ENCODE measurements at places on chromosomes 7 and 10.
A peak's percentile ranks its signal among the peaks of the same experiment; 100 is the strongest.

- DNase-seq: no peak
These were observed 2.1 kb upstream of the GUSB start for GRCh38 chr7:65983965-65984658.

- no peak for DNase-seq
These were observed 84.9 kb upstream of the SEC61G start for GRCh38 chr7:54843841-54844355.

DNA sequence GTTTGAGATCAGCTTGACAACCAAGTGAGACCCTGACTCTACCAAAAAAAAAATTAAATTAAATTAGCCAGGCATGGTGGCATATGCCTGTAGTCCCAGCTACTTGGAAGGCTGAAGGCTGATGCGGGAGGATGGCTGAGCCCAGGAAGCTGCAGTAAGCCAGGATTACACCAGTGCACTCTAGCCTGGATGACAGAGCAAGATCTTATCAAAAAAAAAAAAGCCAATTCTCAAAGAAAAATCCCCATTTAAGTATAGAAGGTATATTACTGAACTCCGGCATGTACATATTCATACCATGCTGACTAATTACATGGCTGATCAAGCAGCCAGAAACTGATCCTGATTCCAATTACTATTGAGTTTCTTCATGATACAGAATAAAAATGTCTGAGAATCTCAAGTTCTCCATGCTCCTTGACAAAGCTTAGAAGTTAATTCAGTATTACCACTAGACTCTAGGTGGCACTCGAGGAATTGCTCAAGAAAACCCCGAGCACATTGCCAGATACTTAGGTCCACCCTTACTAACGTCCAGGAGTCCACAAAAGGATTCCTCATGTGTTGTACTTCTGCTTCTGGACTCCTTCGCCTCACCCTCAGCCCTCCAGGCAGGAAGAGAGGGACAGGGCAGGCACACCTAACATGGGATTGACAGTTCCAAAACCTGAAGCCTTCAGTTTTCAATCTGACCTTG lies 148.9 kb downstream of the PARD3 start:
- no peak for DNase-seq

DNA sequence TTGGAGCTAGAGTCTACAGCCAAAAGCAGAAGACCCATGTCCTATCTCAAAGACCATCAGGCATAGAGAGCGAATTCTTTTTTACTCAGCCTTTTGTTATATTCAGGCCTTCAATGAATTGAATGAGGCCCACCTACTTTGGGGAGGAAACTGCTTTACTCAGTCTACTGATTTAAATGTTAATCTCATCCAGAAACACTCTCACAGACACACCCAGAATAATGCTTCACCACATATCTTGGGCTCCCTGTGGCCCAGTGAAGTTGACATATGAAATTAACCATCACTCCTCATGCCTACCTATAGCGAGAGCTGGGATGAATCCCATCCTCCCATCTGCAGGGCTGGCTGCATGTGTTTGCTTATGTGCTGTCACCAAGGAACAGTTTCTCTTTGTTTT lies 26.0 kb upstream of the SORCS3 start:
- no peak for DNase-seq

DNA sequence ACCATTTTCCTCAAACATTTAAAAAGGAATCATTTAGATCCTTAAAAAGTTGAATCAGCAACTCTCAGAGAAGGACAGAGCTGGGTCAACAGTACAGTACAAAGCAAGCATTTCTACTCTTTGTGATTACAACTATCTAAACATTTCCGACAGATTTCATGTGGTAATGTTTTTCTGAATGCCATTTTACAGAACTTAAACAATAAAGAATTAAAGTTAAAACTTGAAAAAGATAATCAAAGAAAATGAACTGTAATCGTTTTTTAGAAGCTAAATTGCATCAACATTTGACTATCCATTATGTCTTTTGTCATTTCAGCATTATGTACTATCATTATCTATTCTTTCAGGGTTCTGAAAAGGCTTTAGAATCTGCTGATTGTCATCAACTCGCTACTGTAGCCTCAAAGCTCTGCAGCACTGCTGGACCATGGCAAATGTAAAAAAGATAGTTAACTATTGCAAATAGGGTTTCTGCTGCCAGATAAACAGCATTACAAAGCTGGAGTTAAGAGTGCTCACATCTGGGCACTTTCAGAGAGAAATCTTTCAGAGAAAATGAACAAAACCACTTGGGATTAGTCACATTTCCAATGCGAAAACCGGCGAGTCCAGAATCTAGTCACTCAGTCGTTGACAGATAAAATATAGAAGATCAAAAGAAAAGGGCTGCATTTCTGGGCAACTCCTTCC lies 160.4 kb upstream of the LAMB4 start:
- DNase-seq: no peak

DNA sequence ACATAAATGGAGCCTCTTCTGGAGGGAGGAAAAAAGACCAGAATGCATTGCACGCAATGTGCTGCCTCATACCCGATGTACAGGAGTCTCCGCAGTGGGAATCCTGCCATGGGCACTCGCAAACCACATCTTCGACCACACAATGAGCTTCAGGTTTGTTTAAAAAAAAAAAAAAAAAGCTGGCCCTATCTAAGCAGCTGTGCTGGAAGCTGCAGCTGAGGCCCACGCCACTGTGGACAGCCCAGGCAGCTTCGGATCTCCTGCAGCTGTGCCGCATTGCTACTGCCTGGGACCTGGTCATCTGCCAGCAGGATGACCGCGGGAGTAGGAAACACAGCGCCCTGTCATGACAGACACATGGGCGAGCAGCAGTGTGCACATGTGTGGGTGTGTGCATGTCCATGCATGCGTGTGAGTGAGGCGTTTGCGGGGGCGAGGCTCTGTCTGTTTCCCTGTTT lies 26.0 kb downstream of the EN2 start:
- DNase-seq: no peak

DNA sequence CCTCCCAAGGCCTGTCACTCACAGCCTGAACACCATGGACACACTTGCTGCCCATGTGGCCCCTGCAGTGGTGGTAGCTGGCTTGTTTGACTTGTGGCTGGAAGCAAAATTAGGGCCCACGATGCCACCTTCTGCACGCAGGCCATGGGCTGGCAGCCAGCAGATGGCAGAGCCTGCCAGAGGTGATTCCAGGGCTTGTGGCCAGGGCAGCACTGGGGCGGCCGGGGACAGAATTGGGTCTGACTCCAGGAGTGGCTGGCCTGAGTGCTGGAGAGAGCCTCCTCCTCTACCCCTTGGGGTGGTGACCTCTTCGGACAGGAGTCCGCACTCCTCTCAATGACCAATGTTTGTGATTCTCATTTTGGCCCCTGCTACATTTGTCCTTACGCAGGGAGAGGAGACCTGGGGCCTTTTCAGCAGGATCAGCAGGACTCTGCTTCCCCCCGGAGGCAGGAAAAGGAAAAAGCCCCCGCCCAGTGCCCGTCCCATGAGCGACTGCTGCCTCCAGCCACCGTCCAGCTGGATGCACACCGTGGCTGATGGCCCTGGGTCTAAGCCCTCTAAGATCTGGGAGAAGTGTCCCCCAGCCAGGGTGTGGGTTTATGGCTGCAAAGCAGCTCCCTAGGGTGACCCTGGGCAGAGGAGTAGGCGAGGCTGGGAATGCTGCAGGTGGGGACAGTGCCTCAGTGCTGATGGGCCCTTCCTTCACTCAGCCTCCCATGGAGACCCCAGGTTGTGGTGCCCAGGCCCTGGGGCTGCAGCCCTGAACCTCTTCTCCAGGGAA lies 26.5 kb downstream of the DNAJB12 start:
- DNase-seq: no peak

GRCh38 chr10:11756766-11757315 lies 14.7 kb downstream of the ECHDC3 start:
- no peak for DNase-seq

DNA sequence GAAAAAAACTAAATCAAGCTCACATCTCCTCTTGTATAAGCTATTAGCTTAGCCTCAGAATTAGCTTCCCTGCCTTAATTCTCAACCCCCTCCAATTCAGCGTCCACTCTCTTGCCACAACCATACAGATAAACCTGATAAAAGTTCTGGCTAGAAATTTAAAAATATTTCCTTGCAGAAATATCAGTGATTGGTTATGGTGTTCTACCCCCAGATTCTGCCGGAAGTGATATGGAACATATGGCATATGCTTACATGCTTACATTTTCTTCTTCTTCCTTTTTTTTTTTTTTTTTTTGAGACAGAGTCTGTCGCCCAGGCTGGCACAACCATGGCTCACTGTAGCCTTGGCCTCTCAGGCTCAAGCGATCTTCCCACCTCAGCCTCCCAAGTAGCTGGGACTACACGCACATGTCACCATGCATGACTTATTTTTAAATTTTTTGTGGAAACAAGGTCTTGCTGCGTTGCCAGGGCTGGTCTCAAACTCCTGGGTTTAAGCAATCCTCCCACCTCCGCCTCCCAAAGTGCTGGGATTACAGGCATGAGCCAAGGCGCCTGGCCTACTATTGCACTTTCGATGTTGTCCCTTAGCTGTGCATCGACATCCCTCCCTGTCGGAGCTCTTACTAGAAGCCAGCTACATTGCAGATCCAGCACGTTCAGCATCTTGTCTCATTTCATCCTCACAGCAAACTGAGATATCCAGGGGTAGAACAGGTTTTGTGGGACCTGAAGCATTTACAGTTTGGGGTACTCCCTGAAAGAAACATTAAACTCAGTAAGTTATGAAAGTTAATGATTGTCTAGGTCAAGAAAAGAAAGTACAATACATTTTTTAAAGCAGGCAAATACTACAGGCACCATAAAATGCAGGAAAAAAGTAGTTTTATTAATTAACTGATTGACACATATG lies 205.6 kb upstream of the TCF7L2 start:
- no peak for DNase-seq

- DNase-seq: no peak
These were observed 902 bp upstream of the CLDN15 start for GRCh38 chr7:101238226-101239182.

- DNase-seq: no peak
These were observed 14.7 kb downstream of the CHST15 start for GRCh38 chr10:124078714-124079113.

GRCh38 chr7:66626331-66626934 lies 2.2 kb upstream of the KCTD7 start:
- no peak for DNase-seq

DNA sequence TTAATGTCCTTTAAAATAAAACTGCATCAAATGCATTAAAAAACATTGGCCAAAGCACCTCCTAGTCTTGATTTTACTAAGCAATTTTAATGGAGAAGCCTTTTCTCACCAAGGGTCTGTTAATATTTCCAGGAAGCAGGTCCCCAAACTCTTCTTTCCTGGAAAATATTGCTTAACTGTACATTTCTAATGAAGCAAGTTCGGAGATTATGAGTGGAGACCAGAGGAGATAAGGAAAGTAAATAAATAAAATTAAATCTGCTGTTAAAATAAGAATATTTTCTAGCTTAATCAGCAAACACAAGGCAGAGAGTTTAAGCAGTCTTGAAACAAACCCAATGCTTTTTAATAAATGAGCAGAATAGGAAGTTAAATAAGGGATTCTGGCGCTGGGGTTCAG lies 322.4 kb downstream of the PTEN start:
- no peak for DNase-seq

- no peak for DNase-seq
These were observed 91.7 kb upstream of the HPS1 start for GRCh38 chr10:98538472-98538871.

GRCh38 chr7:21543528-21544302 lies 876 bp downstream of the DNAH11 start:
- DNase-seq: no peak

DNA sequence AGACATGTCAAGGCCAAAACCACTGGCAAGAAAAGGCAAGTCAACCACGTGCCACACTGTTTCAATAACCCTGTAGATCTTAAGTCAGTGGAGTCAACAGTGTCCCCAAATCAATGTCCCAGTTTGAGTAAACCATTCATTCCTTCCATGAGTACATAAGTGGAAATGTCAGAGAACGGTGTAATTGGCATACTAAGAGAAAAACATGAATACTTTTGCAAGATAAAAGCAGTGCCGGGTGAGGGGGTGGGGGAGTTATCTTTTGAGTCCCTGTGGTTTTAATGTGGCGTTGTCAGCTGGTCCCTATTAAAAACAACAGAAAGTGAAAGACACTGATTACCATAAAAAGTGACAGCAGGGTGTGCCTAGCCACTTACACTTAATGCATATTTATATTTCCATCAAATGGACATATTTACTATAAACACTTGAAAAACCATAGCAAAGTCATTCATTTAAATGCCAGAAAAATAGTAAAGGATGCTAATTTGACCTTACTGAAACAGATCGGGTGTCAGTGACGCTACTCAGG lies 37.8 kb downstream of the RSU1 start:
- no peak for DNase-seq

GRCh38 chr7:49812534-49812933 lies 39.1 kb downstream of the VWC2 start:
- DNase-seq: no peak

DNA sequence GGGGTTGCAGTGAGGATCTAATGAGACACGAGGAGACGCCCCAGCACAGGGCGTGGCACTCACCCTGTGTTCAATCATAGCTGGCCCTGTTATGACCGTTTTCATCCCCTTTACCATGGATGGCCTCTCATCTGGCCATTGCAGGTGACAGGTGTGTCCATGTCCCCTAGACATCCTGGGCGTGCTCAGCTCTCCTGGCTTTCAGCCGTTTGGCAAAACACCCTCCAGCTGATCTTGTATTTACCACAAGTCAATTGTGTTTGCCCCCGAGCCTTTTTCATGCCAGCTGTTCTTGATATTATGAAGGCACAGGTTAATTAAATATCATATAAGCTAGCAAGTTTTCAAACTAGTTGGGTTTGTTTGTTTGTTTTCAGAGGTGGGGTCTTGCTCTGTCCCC lies 97.1 kb downstream of the CHST15 start:
- no peak for DNase-seq

GRCh38 chr7:29794959-29795629 lies 11.2 kb upstream of the WIPF3 start:
- DNase-seq: no peak

GRCh38 chr7:140696680-140697446 lies at the start of gene NDUFB2:
Gene NDUFB2 (plus strand): TSS chr7:140696708. CDS start chr7:140696745, 37 bp downstream.
- DNase-seq: peak; percentile 59

GRCh38 chr10:93152136-93152535 lies 78.4 kb downstream of the CYP26A1 start:
- no peak for DNase-seq

GRCh38 chr7:141381794-141382427 lies 169.3 kb upstream of the AGK start:
- DNase-seq: no peak

Measured in effector memory CD4-positive, alpha-beta T cell (primary cell).